Stimulated activated CD8-positive, alpha-beta memory T cell treated with anti-CD3 and anti-CD28 coated beads, Interleukin-7, amount 100 ng/mL, for 1 hour (primary cell): ENCODE measurements at places on chromosomes 7 and 10.

- DNase-seq: no peak
Observed at GRCh38 chr7:151178236-151178635, 8.8 kb downstream of the ASB10 start.

- DNase-seq: no peak
Observed at GRCh38 chr10:98172495-98172894, 38.0 kb downstream of the R3HCC1L start.

- DNase-seq: no peak
Observed at GRCh38 chr7:146926841-146927240, 810.2 kb downstream of the CNTNAP2 start.

GRCh38 chr7:40899151-40899550 lies 764.3 kb downstream of the SUGCT start:
- DNase-seq: no peak

- no peak for DNase-seq
Observed at GRCh38 chr7:117036836-117037235, 83.5 kb downstream of the ST7 start.

DNA sequence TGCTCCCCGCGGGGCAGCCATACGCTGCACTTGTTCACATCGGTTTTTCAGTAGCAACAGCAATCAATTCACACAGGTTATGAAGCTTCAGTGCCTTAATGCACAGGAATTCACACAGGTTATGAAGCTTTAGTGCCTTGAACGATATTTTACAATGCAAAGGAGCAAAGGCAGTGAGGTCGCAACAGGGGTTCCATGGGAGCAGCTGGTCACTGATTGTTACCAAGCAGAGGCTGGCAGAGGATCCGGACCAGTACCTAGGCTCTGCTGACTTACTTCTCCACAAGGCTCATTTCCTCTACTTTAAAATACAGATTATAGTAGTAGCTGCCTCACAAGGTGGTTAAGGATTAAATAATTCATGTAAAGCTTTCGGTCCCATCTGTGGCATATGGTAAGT lies 95.2 kb upstream of the ODAD2 start:
- no peak for DNase-seq

GRCh38 chr7:91668217-91668616 lies 212.3 kb downstream of the MTERF1 start:
- no peak for DNase-seq

- no peak for DNase-seq
Observed at GRCh38 chr10:114613237-114613979, 44.7 kb downstream of the ABLIM1 start.

- no peak for DNase-seq
Observed at GRCh38 chr10:95792874-95793285, 36.9 kb downstream of the ENTPD1 start.

DNA sequence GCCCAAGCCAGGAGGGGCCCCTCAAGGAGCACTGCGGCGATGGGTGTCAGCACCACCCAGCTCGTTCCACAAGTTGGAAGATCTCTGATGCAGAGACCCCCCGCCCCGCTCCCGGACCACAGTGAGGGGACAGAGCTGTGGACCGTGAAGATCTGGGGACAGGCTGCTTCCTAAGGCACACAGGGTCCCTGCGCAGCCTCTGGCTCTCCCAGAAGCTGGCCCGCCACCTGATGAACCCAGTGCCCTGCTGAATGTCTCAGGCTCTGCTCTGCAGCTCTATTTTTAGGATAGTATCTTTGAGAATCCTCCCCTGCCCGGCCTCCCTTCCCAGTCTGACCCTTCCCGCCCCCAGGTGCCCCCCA lies 29.7 kb downstream of the GBX1 start:
- DNase-seq: no peak

DNA sequence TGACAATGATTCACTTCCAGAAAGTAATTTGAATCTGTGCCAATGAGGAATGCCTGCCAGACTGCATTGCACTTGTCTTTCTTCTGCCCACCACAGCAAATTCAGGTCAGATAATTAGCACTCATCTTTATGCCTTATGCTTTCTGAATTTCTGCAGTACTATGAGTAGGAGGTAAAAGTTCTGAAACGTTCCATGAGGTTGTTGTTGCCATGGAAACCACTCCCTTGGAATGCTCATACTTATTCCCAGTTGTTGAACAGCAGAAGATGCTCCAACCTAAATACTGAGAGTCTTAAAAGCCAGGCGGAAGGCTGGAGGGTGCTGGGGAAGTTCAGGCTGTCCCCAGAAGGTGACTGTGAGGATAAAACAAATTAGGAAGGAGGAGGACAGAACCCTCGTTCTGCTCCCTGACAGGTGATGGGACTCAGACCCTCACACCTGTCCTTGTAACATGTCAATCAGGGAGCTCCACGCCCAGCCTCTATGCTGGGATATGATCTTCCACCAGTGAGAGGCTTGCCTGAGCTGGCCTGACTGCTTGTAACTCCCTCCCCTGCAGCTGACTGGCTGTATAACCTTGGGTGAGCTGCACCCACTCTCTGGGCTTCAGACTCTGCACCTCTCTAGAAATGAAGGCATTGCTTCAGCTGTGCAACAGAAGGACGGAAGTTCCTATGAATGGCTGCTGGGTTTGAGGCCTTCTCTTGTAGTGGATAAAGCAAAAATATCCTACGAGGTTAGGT lies 554.3 kb upstream of the MGMT start:
- DNase-seq: no peak

DNA sequence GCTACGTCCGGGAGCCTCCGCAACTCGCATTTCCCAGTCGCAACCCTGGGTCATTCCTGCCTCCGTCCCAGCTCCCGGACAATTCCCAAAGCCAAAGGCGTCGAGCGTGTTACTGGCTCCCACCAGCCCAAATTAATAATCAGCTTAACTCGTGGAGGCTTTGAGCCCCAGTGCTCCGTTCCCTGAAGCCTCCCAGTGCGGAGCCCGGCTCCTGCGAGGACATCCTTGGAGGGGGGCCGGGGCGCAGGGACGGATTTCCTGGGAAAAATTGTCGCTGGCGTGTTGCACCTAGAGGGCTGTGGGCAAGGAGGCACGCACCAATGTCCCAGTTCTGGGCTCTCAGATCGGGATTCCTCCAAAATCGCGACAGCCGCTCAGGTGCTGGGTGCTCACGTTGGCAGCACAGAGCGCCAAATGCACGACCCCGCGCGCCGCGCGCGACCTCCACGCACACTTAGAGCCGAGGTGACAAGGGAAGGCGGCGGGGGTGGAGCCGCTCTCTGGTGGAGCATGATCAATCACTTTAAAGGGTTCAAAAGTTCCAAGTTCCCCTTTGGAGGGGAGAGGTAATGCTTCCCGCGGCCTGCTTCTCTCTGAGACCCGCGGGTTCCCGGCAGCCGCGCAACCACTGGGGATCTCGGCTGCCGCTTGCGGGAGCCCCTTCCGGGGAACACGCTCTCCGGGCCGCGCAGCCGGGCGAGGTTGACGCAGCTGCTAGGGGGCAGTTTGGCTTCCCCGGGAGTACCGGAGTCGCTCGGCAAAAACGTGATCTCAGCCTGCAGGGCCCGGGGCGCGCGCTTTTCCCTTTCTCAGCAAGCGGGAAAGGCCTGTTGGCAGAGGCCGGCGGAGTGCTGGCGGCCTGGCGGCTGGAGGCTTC lies 25.5 kb downstream of the SKIDA1 start:
- no peak for DNase-seq

GRCh38 chr10:127928021-127928806 lies 21.3 kb downstream of the PTPRE start:
- DNase-seq: no peak

GRCh38 chr7:149787428-149788299 lies 14.3 kb upstream of the ZNF467 start:
- no peak for DNase-seq

DNA sequence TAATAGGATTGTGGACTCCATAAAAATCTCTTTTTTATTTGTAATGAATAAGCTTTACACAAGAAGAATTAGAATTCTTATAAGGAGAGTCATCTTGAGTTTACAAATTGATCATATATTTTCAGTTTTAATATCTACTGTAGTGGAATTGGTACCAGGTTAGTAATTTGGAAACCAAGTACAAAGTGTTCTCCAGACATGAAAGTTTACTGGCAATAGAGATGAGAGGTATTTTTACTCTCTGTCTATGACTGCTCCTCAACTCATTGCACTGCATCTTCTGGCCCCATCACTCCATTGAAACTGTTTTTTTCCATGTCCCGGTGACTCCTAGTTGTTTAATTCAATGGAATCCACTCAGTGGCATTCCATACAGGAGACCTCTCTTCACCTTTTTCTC lies 164.5 kb upstream of the SMIM30 start:
- no peak for DNase-seq

DNA sequence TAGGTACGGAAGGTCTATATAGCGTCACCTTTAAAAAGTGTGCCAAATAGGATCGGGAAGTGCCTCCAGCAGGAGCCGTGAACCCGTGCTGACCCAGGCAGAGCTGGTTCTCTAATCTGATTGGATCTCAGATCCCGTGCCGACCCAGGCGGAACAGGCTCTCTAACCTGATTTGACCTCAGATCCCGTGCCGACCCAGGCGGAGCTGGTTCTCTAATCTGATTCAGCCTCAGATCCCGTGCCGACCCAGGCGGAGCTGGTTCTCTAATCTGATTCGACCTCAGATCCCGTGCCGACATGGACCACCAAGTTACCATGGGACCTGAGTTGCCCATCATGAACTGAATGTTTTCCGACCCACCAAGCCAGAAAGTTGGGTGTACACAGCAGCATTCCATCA lies 463.9 kb downstream of the PTPRN2 start:
- DNase-seq: no peak

DNA sequence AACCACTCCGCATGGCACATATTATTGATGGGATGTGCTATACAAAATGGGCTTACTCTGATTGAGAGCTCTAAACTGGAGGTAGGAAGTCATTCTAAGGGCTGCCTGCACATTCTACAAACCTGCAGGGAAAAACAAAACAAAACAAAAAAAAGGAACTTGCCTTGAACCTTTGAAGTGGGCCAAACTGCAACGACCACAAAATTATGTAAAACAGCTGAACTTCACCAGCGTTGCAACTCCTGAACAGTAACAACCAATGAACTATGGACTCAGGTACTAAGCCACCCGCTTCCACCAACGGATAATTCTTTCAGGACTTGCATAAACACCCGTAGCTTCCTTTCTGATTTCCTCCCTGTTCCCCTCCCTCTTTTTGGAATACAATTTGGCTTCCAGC lies 80.4 kb downstream of the ZNF248 start:
- no peak for DNase-seq

DNA sequence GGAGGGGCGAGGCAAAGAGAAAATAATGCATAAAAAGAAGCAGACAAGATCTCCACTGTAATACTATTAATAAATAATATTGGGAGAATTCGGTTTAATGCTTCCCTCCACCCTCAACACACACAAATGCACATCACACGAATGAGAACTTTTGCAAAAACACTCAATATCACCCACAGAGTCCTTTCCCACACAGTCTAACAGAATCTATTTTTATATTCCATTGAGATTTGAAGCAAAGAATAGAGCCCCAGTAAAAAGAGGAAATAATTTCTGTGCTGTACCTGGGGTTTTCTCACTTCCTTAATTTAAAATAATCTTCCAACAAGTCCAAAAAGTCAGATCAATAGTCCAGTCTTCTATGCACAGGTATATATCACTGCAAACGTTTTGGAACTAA lies 17.0 kb downstream of the PIK3AP1 start:
- DNase-seq: no peak

GRCh38 chr10:11019724-11020547 lies 2.3 kb downstream of the CELF2 start:
- no peak for DNase-seq

DNA sequence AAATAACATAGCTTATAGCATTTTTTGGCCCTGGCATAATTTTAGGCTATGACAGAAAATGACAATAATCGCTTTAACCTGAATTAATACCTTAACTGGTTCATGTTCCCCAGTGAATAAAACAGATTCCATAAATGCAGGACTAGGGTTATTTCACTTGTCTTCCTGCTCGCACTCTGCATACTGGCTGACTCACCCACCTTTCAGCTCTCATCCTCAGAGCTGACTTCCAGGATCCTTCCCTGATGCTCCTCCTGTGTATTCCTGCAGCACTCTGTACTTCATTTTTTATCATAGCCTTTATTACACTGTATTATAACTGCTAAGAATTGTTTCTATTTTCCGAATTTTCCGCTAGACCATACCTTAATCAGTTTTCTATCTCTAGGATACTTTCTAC lies 123.7 kb downstream of the AVL9 start:
- DNase-seq: no peak

GRCh38 chr10:110698782-110699201 lies 54.7 kb downstream of the RBM20 start:
- no peak for DNase-seq

DNA sequence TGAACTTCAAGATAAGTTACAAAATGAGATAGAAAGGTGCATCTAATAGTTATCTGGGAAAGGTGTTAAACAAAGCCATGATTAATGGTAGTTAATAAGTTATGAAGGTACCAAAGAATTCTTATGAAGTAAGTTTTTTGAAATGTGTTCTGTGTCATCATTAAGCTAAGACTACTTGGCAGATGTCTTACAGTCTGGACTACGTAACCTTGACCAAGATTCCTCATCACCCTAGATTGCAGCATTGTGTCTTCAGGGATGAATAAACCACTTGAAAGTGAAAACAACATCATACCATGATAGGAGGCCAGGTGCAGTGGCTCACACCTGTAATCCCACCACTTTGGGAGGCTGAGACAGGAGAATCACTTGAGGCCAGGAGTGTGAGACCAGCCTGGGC lies 48.2 kb downstream of the GOT1 start:
- DNase-seq: no peak

GRCh38 chr10:82827901-82828300 lies 952.9 kb downstream of the NRG3 start:
- DNase-seq: no peak

GRCh38 chr7:8384901-8385300 lies 48.5 kb upstream of the NXPH1 start:
- no peak for DNase-seq

GRCh38 chr10:77926566-77927401 lies at the start of gene DLG5:
Gene DLG5 (minus strand): TSS chr10:77926755. CDS start chr10:77926520, 235 bp downstream.
- no peak for DNase-seq

- DNase-seq: no peak
Observed at GRCh38 chr10:28279878-28280277, 23.0 kb downstream of the MPP7 start.

GRCh38 chr10:62582101-62582705 lies 208.0 kb downstream of the ZNF365 start:
- DNase-seq: no peak

DNA sequence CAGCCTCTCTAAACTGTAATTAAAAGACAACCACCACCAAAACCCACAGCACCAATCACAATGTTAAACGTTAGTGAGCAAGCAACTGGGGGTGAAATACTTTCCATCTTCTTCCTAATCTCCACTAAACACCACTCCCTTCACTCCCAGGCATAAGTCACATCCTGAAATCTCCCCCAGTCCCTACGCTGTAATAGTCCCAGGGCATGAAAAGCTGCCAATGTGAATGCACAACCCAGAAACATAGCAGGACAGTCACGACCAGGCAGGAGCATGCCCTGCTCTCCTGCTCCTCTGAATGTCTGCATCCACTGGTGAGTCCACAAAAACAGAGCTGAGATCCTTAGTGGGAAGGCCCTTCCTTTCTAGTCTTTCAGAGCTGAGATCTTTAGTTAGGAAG lies 288.9 kb downstream of the PARD3 start:
- DNase-seq: no peak
